ENCODE measurements at places on chromosomes 1 and 21. TPM values are rescaled to one million over a fixed set of nuclear protein-coding genes. Genes with fewer than 3 reads are reported as not detected.
A peak's percentile ranks its signal among the peaks of the same experiment; 100 is the strongest.

DNA sequence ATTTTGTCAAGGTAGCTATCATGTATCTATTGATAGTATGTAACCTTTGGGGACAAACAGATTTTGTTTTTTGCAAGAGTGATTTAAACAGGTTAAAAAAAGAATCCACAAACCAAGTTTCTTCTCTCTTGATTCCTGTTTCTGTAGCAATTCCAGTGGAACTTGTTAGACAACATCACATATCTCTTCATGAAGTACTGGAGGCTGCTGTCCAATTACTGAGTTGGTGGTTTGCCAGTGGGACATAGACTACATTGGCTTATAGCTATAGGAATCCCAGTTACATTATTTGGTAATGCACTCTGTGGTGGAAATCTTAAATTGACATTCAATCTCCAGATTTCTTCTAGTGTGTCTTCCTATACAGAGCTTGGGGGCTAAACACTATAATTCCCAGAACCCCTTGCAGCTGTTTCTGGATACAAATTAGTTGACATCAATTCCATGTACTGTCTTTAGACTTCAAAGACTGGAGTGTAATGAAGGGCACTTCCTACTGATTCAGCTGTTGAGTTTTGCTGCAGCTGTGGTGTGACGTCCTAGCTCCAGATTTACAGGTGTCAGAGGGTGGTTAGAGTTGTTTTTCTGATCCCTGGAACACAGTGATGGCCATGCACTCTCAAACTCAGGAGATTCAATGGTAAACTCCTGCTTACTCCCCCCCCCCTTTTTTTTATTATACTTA lies 29.4 kb upstream of the GCLM start:
- no peak for DNase-seq
- no peaks in the 10 kb centered on the region for H3K27me3 ChIP-seq
- H3K4me1 ChIP-seq = no peaks in the 10 kb centered on the region
- H3K4me3 ChIP-seq = no peak overlapping the region

DNA sequence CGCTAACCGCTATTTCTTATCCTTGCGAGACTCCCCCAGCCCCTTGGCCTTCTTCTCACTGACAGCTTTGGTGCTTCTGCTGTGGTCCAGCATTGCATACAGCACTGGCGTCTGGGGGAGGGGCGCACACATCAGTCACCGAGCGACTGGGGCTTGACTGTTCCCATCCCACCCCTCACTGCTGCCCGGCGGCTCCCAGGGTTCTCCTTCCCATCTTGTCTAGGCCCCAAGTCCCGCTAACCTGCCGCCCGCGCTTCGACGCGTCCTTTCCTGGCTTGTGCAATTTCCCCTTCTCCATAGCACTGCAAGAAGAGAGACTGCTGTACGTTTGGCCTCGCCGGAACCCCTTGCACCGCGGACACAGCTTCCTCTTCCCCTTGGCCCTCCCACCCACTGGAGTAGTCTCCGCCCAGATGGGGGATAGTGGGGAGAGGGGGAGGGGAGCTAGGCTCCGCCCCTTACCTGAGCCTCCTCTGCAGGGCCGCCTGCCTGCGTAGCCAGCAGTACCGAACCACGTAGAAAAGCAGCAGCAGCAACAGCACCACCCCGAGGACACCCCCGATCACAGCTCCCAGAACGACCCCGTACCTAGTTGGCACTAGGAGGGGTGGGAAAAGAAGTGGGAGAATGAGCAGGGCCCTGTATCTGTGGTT lies 3.8 kb downstream of the MPZ start:
- no peaks in the 10 kb centered on the region for H3K4me1 ChIP-seq
- peak; percentile 39 for DNase-seq
- no peaks in the 10 kb centered on the region for H3K36me3 ChIP-seq
- peak overlapping the region; percentile 58 for H3K27ac ChIP-seq
- peak overlapping the region; percentile 62 for H3K4me3 ChIP-seq

CASZ1 gene
- total RNA-seq = 74.5 TPM

DNA sequence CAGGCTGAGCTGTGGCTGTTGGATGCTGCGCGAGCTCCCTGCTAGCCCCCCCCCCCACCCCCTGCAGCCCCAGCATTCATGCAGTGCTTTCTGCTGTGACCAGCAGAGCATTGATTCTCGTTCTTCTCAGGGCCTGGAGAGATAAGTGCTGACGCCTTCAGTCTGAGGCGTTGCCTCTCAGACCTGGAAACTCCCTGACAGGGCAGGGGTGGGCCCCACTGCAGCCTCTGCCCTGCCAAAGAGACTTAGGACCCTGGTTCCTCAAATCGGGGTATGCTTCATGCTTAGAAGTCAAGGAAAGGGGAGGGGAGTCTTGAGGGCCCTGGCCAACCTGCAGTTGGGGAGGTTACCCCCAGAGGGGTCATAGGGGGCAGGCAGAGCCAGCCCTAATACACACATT lies 38.5 kb downstream of the PTPRF start:
- H3K4me3 ChIP-seq = no peak overlapping the region

DNA sequence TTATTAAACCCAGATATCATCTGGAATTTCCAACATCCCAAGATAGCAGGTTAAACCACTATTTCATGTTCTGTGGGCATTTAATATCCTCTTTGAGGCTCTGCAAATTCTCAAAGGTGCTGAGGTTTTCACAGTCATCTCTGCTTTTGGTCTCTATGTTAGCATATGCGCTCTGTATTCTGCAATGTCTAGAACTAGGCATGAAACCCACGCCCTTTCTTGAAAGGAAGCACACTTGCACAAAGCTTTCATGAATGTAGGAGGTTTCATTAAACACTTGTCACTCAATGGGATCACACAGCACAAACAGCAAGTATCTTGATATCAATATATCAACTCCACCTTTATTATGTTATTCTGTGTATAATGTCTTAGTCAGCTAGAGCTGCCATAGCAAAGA lies 172.0 kb upstream of the USP24 start:
- H3K36me3 ChIP-seq = no peaks in the 10 kb centered on the region
- no peak overlapping the region for H3K4me3 ChIP-seq
- no peaks in the 10 kb centered on the region for H3K4me1 ChIP-seq
- no peaks in the 10 kb centered on the region for H3K27me3 ChIP-seq

- DNase-seq = no peak
- no peak overlapping the region for H3K4me3 ChIP-seq
- peak overlapping the region; percentile 20 for H3K27ac ChIP-seq
- no peaks in the 10 kb centered on the region for H3K36me3 ChIP-seq
Measured at GRCh38 chr1:171210355-171210754, 25.3 kb downstream of the FMO2 start.

- no peaks in the 10 kb centered on the region for H3K36me3 ChIP-seq
- no peak overlapping the region for H3K4me3 ChIP-seq
- H3K4me1 ChIP-seq = no peaks in the 10 kb centered on the region
- DNase-seq = no peak
- H3K27ac ChIP-seq = no peak overlapping the region
Measured at GRCh38 chr1:234322979-234323378, 50.3 kb upstream of the COA6 start.

- peaks cover 3% of the 10 kb centered on the region for H3K4me1 ChIP-seq
- no peaks in the 10 kb centered on the region for H3K27me3 ChIP-seq
- H3K27ac ChIP-seq = no peak overlapping the region
- no peak for DNase-seq
- no peaks in the 10 kb centered on the region for H3K36me3 ChIP-seq
Measured at GRCh38 chr1:110768605-110769004, 93.9 kb upstream of the KCNA3 start.

GRCh38 chr21:38905752-38906151 lies 100.0 kb downstream of the ETS2 start:
- H3K4me1 ChIP-seq = peaks cover 41% of the 10 kb centered on the region
- H3K4me3 ChIP-seq = no peak overlapping the region
- no peaks in the 10 kb centered on the region for H3K36me3 ChIP-seq
- H3K27me3 ChIP-seq = no peaks in the 10 kb centered on the region
- H3K27ac ChIP-seq = peak overlapping the region; percentile 88

- H3K27ac ChIP-seq = peak overlapping the region; percentile 41
- H3K4me1 ChIP-seq = peaks cover 65% of the 10 kb centered on the region
- H3K4me3 ChIP-seq = no peak overlapping the region
- H3K27me3 ChIP-seq = no peaks in the 10 kb centered on the region
- H3K36me3 ChIP-seq = no peaks in the 10 kb centered on the region
Measured at GRCh38 chr1:204076891-204077290, 4.0 kb downstream of the SOX13 start.

DNA sequence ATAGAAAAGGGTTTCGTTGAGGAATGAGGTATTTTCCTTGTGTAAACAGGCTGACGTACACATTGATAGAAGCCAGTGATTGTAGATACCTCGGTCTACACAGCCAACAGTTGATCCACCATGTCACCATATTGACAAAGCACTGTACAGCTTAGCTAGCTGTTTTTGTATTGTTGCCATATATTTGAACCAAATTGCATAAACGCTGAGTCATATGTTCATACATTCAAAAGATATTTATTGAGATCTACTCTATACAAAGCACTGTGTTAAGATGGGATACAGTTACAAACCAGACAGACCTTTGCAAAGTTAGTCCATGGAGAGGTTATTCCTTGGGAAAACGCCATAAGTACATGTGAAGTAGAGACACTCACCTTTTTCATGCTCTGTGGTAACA lies 132.4 kb upstream of the ATP1B1 start:
- H3K4me3 ChIP-seq = no peak overlapping the region
- H3K36me3 ChIP-seq = no peaks in the 10 kb centered on the region
- no peak overlapping the region for H3K27ac ChIP-seq
- peaks cover 12% of the 10 kb centered on the region for H3K4me1 ChIP-seq
- DNase-seq = no peak
- H3K27me3 ChIP-seq = no peaks in the 10 kb centered on the region

TSTD1 gene
- 52.6 TPM for total RNA-seq

F13B gene
- not detected for total RNA-seq

DNA sequence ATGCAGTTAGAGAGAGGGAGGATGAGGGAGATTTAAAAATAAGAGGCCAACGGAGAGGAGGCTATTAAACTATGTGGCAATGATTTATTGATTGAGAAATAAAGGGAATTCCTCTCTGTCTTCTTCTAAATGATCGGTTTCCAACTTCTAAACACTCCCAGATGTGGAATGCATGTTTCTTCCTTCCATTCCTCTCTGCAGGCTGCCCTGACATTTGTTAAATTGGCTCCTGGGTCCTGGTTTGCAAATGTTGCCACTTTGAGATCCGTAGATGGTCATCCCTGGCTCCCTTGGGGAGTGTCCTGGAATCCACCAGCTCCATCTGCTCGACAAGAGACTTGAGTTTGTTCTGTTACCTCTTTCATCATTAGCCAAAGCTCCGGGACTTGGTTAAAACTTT lies 10.3 kb upstream of the C1orf198 start:
- no peaks in the 10 kb centered on the region for H3K27me3 ChIP-seq
- H3K4me1 ChIP-seq = no peaks in the 10 kb centered on the region
- no peak overlapping the region for H3K27ac ChIP-seq
- no peak overlapping the region for H3K4me3 ChIP-seq
- DNase-seq = peak; percentile 49
- no peaks in the 10 kb centered on the region for H3K36me3 ChIP-seq

DNA sequence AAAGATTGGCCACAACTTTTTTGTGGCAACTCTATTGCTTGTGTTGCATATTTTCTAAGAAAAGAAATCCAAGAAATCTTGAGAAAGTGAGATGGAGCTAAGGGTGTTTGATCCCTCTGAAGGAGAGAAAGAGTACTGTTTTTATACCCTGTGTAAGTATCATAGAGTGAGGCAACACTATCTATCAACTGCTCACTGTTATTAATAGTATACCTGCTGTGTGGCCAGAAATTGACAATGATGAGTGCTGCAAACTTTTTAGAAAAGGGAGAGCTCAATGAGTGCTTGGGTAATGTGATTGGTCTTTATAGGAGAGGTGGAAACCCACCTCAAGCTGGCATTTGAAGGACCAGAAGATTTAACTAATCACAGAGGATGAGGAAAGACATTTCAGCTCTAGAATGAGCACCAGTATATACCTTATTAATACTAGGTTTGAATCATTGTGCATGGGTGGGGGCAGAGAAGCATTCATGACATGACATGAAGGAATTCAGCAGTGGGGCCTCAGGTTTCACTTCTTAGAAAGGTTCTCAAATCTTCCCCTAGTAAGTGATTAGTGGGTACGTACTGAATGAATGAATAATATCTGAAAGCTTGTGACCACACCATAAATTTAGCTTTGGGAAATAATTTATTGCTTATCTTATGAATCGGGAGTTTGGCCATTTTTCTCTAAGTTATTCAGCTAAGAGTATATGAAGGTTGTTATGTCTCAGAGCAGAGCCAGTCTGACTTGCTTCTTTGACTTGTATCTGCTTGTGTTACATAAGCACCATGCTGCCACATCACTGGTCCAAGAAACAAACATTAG lies 169.2 kb upstream of the SGIP1 start:
- H3K4me3 ChIP-seq = no peak overlapping the region
- no peak for DNase-seq
- H3K27ac ChIP-seq = peak overlapping the region; percentile 3
- H3K27me3 ChIP-seq = no peaks in the 10 kb centered on the region

GRCh38 chr1:222702210-222702609 lies 10.1 kb downstream of the AIDA start:
- H3K27ac ChIP-seq = no peak overlapping the region
- no peak for DNase-seq
- no peak overlapping the region for H3K4me3 ChIP-seq
- H3K27me3 ChIP-seq = no peaks in the 10 kb centered on the region
- peaks cover 34% of the 10 kb centered on the region for H3K36me3 ChIP-seq

- no peaks in the 10 kb centered on the region for H3K36me3 ChIP-seq
- no peaks in the 10 kb centered on the region for H3K27me3 ChIP-seq
- no peak overlapping the region for H3K27ac ChIP-seq
- DNase-seq = no peak
Measured at GRCh38 chr1:20402585-20403422, 83.2 kb downstream of the CAMK2N1 start.

- no peaks in the 10 kb centered on the region for H3K27me3 ChIP-seq
- H3K27ac ChIP-seq = peak overlapping the region; percentile 41
- no peak overlapping the region for H3K4me3 ChIP-seq
- H3K36me3 ChIP-seq = no peaks in the 10 kb centered on the region
Measured at GRCh38 chr1:170215072-170215885, 69.5 kb downstream of the NTMT2 start.

KCNJ10 gene
- total RNA-seq = not detected

ELF3 gene
- total RNA-seq = 0.73 TPM

Data from gastrocnemius medialis (tissue), 4 donors.